HCT116 (cell line): ENCODE measurements at places on chromosomes 3 and 15. TPM values are rescaled to one million over a fixed set of nuclear protein-coding genes. Genes with fewer than 3 reads are reported as not detected.

GRCh38 chr3:137026701-137027100 is 68.9 kb downstream of the IL20RB start:
- H3K36me3 ChIP-seq = no peaks in the 10 kb centered on the region
- DNase-seq = no peak
- H3K4me1 ChIP-seq = no peaks in the 10 kb centered on the region

DNA sequence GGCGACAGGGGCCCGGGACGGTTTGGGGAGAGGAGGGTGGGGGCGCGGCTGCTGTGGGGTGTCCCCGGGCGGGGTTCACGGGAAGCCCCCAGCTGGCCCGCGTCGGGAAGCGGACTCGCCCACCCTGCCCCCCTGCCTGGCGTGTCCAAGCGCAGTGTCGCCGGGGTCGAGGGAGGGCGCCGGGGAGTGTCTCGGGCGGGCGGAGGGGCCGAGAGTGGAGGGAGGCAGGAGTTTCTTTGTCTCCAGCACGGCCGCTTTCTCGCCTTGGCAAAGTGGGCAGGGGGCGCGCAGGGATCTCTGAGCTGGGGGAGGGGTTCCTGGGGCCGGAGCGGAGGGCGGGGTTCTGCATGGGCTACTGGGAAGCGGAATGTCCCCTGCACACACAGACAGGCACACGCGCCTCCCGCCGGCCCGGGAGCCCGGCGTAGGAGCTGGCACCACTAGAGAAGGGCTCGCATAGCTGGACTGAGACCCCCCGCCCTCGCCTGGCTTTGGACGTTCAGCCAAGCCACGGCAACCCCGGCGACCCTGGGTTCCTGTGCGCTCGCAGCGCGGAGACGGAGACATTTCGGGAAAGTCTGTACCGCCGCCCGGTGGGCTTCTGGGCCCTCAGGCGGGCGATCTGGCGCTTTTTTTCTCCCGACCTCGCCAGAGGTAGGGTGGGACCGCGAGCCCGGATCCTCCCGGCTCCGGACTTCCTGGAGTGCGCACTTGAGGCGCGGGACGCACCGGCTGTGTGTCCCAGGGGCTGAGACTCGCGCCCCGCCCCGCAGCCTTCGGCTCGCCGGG is 822 bp downstream of the ST8SIA2 start:
- H3K4me1 ChIP-seq = no peaks in the 10 kb centered on the region
- H3K4me3 ChIP-seq = no peak overlapping the region
- peaks cover 19% of the 10 kb centered on the region; the same call in 1 of the 2 replicates for H3K27me3 ChIP-seq

GRCh38 chr3:78186404-78186803 is 1146.5 kb downstream of the ROBO2 start:
- no peaks in the 10 kb centered on the region for H3K27me3 ChIP-seq
- H3K36me3 ChIP-seq = no peaks in the 10 kb centered on the region
- no peak overlapping the region for H3K27ac ChIP-seq
- DNase-seq = no peak

DNA sequence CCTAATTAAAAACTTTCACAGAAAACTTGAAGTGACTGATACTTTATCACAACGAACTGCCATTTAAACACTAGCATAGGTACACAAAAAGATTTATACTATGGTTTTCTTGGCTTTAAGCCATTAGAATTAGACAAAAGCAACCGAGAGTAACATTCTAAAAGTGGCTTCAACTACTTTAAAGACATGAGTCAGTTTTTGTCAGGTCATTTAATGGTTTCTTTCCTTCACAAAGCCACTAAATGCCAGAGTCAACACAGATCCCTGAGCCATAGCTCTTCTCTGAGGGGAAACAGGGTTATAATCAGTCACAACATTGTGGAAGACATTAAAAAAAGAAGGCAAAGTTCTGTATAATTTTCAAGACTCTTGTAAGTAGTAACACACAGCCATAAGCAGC is 54.6 kb downstream of the CAPN3 start:
- H3K27ac ChIP-seq = no peak overlapping the region
- H3K4me1 ChIP-seq = no peaks in the 10 kb centered on the region
- no peak overlapping the region for H3K4me3 ChIP-seq
- DNase-seq = no peak
- H3K27me3 ChIP-seq = no peaks in the 10 kb centered on the region

- H3K27ac ChIP-seq = no peak overlapping the region
- no peaks in the 10 kb centered on the region for H3K4me1 ChIP-seq
- no peaks in the 10 kb centered on the region; the same call in 1 of the 2 replicates for H3K27me3 ChIP-seq
- no peaks in the 10 kb centered on the region for H3K36me3 ChIP-seq
- no peak overlapping the region for H3K4me3 ChIP-seq
- DNase-seq = no peak
Measured at GRCh38 chr15:57785959-57786358, 79.4 kb downstream of the POLR2M start.

DNA sequence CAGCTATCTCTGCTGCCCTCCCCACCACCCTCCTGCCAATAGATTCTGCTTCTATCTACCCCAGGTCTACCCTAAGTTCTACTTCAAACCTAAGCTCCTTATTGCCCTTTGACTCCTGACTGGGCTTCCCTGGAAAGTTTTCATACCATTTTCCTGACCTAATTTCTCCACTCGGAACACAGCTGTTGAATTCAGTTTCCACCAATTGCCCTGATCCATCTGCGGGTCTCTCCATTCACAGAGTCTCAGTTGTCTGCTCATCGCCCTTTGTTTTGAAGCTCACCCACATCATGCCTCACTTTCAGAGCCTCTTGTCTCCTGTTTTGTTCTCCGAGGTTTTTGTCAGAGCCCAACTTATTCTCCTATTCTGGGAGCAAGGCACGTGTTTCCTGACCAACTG is 56.8 kb upstream of the ABI3BP start:
- DNase-seq = no peak
- H3K27me3 ChIP-seq = no peaks in the 10 kb centered on the region
- H3K36me3 ChIP-seq = no peaks in the 10 kb centered on the region

GRCh38 chr3:190019006-190019405 is 101.7 kb downstream of the P3H2 start:
- no peak for DNase-seq
- H3K4me1 ChIP-seq = peaks cover 8% of the 10 kb centered on the region
- H3K4me3 ChIP-seq = no peak overlapping the region
- no peak overlapping the region for H3K27ac ChIP-seq
- no peaks in the 10 kb centered on the region for H3K36me3 ChIP-seq
- H3K27me3 ChIP-seq = no peaks in the 10 kb centered on the region; the same call in 1 of the 2 replicates

- H3K27ac ChIP-seq = no peak overlapping the region
- no peaks in the 10 kb centered on the region for H3K36me3 ChIP-seq
- no peaks in the 10 kb centered on the region for H3K4me1 ChIP-seq
- H3K27me3 ChIP-seq = no peaks in the 10 kb centered on the region
- DNase-seq = no peak
Measured at GRCh38 chr3:127914584-127914983, 448 bp upstream of the KBTBD12 start.

DNA sequence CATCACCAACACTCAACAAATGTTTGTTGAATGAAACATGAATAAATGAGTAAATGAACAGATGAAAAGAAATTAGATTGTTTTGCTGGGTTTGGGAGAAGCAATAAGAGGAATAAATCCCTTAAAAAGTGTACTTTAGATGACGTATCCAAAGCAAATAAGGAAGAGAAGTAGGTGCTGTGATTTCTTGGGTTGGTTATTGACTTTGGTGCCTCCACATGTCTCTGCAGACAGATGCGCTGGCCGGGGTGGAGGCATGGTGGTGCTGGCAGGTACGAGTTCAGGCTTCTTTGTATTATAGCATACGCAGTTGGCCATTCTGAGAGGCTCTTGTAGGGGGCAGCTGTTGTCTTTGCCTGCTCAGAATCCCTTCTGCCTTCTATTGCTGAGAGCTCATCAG is 178.9 kb downstream of the POLR2M start:
- no peaks in the 10 kb centered on the region; the same call in 1 of the 2 replicates for H3K27me3 ChIP-seq
- no peak overlapping the region for H3K4me3 ChIP-seq
- DNase-seq = no peak
- no peaks in the 10 kb centered on the region for H3K4me1 ChIP-seq
- no peak overlapping the region for H3K27ac ChIP-seq

DNA sequence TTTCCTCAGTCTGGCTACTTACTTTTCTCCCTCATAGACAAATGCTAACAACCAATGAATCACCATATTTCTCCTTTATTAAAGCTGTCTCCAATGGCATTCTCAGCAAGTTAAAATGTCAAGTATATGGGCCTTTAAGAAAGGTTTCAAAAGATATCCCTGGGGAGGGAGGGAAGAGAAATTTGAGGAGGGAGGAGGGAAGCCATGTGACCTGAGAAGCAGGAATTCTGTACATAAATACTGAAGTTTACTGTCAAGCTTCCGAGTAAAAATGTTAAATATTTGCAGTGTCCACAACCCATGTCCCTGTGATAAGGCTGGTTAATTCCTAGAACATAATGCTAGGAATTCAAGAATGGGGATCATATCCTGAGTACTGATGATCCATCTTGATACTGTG is 175.9 kb downstream of the CNTN4 start:
- no peaks in the 10 kb centered on the region for H3K36me3 ChIP-seq
- H3K4me1 ChIP-seq = no peaks in the 10 kb centered on the region
- no peaks in the 10 kb centered on the region for H3K27me3 ChIP-seq
- H3K27ac ChIP-seq = no peak overlapping the region
- DNase-seq = no peak

DNA sequence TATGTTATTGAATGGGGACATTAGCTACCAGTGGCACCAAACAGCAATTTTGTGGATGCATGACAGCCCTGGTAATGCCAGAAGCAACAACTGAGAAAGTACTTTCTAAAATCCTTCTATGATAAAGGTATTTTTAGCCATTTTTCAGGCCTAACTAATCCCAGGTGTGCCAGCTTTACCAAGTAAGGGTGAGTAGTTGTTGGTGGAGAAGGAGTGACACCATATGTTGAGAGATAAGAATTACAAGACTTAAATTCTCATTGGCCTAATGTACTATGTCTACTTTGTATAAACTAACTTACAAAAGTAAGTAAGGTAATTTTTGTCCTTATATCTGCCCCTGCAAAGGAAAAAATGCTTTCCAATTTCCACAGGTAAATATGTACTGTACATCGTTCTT is 4.1 kb upstream of the COX17 start:
- H3K4me1 ChIP-seq = no peaks in the 10 kb centered on the region
- no peak overlapping the region for H3K27ac ChIP-seq
- H3K4me3 ChIP-seq = no peak overlapping the region
- peak; percentile 24 for DNase-seq

- no peak overlapping the region for H3K4me3 ChIP-seq
- H3K27me3 ChIP-seq = no peaks in the 10 kb centered on the region
- no peaks in the 10 kb centered on the region for H3K4me1 ChIP-seq
- H3K36me3 ChIP-seq = no peaks in the 10 kb centered on the region
- peak; percentile 50 for DNase-seq
Measured at GRCh38 chr3:142808103-142808917, 80.6 kb downstream of the PCOLCE2 start.

GRCh38 chr3:30522476-30522875 is 83.9 kb upstream of the TGFBR2 start:
- H3K27me3 ChIP-seq = no peaks in the 10 kb centered on the region
- no peaks in the 10 kb centered on the region for H3K36me3 ChIP-seq
- H3K4me3 ChIP-seq = no peak overlapping the region
- DNase-seq = no peak

GRCh38 chr3:42149532-42149931 is 58.4 kb downstream of the TRAK1 start:
- H3K27me3 ChIP-seq = no peaks in the 10 kb centered on the region
- H3K27ac ChIP-seq = no peak overlapping the region
- H3K4me1 ChIP-seq = peaks cover 15% of the 10 kb centered on the region
- no peaks in the 10 kb centered on the region for H3K36me3 ChIP-seq

DNA sequence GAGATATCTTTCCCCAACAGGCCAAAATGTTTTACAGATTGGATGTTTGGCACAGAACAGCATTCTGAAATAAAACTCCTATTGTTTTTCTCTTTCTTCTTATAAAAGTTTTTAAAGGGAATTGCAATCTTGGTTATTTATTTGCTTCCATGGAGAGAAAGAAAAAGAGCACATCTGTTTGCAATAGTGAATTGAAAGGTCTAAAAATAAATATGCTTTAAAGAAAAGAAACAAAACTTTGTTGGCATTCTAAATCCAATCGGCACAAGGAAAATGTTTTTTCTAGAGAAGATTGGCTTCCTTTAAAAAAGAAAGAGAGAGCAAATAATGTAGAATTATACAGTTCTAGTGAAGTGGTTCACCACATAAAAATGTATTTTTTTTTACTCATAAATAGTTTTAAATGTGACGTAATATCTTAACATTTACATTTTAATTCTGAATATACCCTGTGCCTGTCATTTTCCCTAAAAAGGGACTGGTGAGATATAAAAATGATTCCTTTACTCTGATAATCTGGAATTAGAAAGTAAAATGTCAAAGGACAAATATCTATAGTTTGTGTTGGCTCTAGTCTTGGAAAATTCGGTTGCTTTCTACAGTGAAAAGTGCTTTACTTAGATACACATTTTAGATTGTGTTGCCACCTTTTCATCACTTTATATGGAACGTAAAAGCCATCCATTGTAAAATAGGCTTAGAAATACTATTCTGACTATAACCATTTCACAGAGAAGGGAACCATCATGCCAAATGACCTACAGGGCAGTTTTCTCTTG is 257.4 kb upstream of the CBLB start:
- DNase-seq = no peak
- H3K4me3 ChIP-seq = no peak overlapping the region

DNA sequence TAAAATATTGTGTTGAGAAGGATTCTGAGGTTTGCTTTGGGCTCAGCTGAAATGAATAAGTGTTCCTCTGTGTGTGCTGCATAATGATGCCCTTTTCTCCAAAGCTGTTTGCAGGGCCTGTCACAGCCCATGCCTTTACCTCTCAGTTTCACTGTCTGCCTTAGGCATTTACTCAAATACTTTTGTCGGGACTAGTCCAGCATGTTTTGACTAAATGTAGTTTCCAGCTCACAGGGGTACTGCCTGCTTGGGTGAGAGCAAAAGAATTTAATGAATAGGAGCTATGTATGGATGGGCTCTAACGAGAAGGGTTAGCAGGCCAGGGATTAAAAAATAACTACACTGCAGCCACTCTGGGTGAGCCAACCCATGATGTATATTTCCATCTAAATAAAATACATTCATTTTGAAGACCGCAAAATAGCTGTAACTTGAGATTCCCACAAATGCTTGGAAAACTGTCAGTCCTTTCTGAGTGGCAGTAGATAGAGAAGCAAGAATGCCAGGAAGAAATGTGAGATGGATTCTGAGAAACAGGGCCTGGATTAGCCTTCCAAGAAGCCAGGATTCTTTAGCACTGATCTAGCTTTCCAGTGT is 549.2 kb upstream of the TBL1XR1 start:
- H3K4me1 ChIP-seq = no peaks in the 10 kb centered on the region
- H3K36me3 ChIP-seq = no peaks in the 10 kb centered on the region
- no peak overlapping the region for H3K27ac ChIP-seq
- DNase-seq = no peak
- H3K4me3 ChIP-seq = no peak overlapping the region
- H3K27me3 ChIP-seq = no peaks in the 10 kb centered on the region

- DNase-seq = no peak
- H3K36me3 ChIP-seq = no peaks in the 10 kb centered on the region
- H3K27me3 ChIP-seq = no peaks in the 10 kb centered on the region
- peaks cover 2% of the 10 kb centered on the region; the same call in 1 of the 2 replicates for H3K4me1 ChIP-seq
Measured at GRCh38 chr15:45123397-45123796, 6.3 kb downstream of the DUOXA1 start.

Gene EIF4E3
- 6.0 TPM for total RNA-seq

Gene RYR3
- not detected for total RNA-seq

Gene ROBO2
- not detected for total RNA-seq

Gene PLA1A
- total RNA-seq = not detected

Gene CASR
- not detected for total RNA-seq

Gene TGM5
- total RNA-seq = not detected

Gene PTX3
- total RNA-seq = 0.37 TPM

Gene RHO
- not detected for total RNA-seq

Gene GOLGA8N
- 2.4 TPM for total RNA-seq

Gene MON1A
- 9.0 TPM for total RNA-seq

Gene CDCP1
- total RNA-seq = 196 TPM
